ENCODE measurements at places on chromosomes 2 and 18.

- peak; percentile 78 for DNase-seq
Observed at GRCh38 chr2:17646081-17646554, 105.6 kb downstream of the VSNL1 start.

DNA sequence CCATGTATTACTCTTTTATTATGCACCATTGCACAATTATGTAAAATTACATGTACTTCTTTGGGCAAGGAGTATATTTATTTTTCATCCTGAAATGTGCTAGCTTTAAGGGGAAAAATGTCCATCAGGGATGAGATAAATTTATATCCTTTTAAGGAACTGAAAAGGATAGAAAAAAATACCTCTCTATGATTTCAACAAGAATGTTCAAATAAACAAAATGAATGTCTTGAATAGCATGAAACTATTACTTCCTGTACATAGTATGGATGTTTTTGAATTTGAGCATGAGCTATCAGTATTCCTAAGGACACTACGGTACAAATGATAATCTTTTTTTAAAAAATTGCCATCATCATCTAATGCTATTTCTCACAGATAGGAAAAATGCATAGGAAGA, 1611.9 kb upstream of the ZEB2 start:
- DNase-seq, result no peak

DNA sequence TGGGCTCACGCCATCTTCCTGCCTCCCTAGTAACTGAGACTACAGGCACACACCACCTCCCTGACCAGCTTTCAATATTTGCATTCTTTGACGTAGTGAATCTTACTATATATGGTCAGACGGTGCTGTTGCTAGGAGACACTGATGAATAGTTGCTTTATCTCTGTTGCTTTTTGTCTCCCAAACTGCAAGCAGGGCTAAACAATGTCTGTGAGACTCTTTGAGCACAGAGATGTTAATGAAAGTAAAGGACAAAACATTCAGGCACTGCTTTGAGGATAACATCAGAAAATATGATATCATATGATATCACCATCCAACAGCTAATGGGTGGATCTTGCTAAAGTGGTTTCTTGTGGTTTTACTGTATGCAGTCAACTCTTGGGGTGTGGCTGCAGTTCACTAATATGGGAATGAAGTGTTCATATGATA, 43.0 kb downstream of the EMILIN2 start:
- DNase-seq, result no peak

DNA sequence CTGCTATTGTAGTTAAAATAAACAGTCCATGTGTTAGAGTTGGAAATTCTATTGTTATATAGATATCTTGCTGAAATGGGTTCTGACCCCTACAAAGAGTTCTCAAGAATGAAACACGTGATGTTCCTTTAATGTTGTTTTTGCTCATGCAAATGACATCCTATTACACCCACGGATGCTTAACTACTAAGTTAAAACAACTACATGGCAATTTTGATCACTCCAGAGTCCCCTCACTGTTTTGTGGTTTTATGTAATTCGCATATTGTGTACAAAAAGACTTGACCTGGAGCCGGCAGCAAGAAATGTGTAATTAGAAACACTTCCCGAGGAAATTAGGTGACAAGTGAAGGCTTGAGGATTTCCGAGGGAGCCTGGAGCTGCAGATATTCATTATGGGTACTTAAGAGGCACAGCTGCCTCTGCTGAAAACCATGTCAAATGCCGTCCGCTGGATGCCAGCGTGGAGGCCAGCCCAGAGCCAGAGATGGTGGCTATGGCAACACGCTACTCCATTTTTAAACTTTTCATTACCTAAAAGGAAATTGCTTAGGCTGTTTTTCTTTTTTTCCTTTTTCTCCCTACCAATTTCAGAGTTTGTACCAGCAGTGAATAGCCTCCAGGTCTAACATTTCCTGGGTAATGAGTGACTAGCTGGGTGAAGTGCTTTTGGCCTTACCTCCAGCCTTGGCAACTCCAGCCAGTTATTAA, 21.0 kb upstream of the CABLES1 start:
- DNase-seq, result peak; percentile 59

- no peak for DNase-seq
Observed at GRCh38 chr2:41934329-41934958, 113.4 kb upstream of the PKDCC start.

GRCh38 chr2:48107326-48107925, 201.1 kb upstream of the FBXO11 start:
- no peak for DNase-seq

Data from kidney glomerular epithelial cell (primary cell).